ENCODE measurements at places on chromosomes 6 and 20.

DNA sequence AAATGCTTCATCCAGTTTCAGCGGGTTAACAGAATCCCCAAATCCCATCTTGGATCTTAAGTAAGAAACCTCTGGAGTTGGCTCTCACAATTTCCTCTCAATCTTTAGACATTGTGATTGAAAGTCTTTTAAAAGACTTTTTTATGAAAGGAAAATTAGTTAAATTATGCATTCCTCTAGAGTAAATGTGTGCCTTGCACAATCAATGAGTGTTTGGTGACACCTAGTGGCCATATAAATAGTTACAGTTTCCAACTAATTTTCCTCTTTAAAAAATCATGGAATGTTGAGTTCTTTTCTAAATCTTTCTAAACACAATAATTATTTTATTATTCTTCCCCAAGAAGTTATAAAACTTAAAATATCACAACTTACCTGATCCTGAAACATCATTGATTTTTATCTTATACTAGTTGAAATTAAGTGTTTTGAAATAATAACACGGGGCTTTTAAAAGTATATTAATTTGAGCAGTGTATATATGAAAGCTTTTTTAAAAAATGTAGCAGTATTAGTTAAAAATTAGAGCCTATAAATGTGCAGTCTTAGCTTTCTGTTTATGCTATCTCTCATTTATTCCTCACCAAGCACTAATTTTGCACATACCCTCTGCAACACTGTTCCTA lies 66.4 kb downstream of the PKHD1 start:
- DNase-seq: no peak

DNA sequence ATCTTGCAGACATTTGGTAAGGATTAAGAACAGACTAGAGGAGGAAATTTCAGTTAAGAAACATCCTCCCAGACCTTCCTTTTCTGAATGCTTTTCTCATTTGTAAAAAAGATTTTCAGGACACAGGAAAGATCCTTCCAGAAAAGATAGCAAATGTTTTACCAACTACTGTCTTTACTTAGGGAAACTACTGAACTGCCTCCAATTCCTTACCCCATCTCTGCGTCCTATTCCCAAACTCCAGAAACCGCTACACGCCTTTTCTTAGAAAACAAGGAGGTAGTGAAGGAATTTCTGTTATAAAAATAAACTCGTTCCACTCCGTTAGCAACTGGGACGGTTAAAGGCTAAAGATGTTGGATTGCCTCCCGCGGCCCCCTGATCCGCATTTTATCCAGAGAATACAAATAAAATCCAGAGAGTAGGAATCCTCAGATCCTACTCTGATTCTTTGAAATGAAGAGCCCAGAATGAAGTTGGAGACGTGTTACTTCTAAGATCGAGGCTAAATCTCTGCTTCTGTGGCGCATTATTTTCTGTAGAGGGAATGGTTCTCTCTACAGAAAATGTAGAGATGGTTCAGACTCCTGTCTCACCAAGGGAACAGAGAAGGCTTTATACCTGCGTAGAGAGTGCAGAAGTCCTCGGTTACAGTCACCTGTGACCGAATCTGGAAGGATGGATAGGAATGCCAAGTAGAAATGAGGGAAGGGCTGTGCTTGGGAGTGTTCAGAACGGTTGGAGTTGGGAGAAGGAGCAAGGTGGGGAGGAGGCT lies 133.0 kb downstream of the GPX5 start:
- no peak for DNase-seq

GRCh38 chr6:82178759-82179112 lies 68.8 kb downstream of the IBTK start:
- DNase-seq: no peak

DNA sequence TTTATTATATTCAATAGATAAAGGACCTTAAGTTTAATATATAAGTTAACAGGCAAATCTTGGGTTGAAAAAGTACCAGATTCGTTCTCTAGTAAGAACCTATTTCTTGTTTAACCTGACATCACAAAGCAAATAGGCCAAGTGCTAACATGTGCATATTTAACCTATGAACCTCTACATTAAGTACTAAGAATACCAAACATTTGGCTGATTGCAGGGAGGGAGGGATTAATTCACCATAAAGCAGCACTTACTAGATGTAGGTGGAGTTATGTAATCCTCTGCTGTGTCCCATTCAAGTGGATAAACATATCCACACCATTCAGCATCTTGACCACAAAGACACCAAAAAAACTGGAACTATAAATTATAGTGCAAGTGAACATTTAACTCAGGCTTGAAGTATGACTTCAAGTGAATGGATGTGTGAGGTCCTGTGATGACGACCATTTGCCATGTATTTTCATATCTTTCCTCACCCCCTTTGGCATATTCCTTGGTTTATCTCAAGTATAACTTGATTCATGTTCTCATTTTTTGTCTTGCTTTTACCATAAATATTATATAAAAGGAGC lies 10.2 kb downstream of the STX11 start:
- no peak for DNase-seq

DNA sequence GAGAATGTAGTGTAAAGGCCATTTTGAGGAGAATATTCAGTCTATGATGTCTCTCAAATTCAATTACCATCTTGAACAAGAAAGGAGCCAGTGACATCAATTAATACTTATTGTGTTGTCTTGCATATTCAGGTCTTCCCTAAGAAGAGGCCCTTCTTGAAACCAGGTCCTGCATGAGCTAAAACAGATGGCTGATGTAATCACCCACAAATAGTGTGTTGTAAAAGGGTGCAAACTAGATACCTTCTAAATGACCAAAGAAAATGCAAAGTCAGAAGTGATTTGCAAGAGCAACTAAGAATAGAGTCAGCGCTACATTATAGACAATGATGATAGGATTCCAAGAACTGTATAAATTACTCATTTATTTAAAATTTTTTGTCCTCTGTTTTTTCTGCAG lies 97.0 kb downstream of the BTBD3 start:
- no peak for DNase-seq

DNA sequence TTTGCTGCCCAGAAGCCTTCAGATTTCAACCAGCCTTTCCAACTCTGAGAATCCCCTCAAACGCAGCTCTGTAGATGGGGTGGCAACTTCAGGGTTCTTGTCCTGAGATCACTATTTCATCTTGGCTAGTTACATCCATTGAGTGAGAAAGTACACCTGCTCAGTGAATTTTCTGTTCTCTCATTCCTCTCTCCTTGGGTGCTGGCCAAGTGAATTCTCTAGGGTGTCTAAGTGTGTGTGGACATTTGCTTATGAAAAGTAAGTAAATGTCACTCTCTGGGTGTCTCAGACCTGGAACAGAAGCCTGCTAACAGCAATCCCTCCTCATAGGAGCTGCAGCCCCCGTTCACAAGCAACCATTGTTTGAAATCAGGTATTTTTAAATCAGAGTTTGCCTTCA lies 3.8 kb downstream of the RIN2 start:
- no peak for DNase-seq

DNA sequence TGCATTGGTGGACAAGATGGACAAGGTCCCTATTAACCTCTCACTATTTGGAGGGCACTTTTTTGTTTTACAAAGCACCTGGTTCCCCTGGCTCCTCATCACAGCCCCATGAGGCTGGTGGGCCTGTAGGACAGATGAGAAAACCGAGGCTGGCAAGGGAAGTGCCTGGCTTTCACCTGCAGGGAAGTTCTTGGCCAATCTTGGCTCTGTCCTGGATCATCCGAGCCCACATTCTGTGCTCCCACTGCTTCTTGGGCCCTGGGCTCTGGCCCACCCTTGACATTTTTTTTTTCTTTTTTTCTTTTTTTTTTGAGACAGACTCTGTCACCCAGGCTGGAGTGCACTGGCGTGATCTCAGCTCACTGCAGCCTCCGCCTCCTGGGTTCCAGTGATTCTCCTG lies 14.7 kb downstream of the SLC13A3 start:
- no peak for DNase-seq

DNA sequence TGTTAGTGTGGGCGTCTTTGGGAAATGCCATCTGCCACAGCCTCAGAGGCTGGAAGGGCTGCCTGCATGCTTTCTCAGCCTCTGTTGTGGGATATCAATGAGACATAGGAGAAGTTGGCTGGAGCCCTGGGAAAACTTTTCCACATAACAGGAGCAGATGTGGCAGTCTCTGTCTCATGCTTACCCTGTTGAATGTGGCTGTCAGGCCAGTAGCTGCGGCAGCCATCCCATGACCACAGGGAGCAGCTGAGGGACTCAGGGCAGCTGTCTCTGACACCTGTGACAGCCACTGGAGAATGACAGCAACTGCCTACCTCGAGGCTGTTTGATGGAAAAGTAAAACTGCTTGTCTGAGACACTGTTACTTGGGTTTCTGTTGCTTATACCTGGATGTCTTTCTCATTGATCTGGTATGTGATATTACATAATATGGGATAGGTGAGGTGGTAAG lies 64.4 kb downstream of the TULP4 start:
- no peak for DNase-seq

DNA sequence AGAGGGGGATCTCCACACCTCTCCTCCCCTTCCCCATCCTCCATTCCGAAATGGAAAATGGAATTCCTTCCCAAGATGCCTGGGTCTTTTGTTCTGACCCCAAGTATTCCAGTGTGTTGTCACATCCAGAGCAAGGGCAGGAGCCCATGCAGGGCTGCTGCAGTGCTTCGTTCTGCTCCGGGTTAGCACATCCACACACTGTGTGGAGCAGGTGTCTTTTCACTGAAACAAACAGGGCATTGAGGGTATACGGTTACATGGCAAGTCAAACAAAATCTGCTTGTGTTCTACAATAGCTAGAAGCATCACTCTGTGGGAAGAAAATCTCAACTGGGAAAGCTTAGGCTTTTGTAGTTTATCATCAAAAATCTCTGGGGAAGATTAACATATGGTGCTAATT lies 56.9 kb downstream of the LYRM2 start:
- DNase-seq: no peak

DNA sequence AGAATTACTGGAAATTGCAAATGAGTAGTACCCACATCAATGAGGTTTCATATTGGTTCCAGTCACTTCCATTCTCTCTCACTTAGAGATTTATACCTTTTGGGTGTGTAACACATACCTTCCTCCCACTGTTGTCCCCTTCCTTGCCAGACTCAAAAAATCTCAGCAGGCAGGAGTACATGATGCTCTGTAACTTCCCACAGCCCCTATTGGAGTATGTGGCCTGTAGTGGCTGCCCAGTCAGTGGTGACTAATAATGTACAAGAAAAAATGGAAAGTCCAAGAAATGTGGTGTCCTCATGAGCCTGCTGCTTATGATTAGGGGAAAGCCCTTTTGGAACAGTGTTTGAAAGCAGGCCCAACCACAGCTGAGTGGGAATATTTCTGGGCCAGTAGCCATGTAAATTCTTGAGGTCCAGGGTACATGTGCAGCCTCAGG lies 312.0 kb downstream of the ZFAND3 start:
- DNase-seq: no peak

- no peak for DNase-seq
These were observed 17.3 kb downstream of the GABRR2 start for GRCh38 chr6:89297695-89298351.

GRCh38 chr6:36050947-36051710 lies 23.5 kb downstream of the MAPK14 start:
- no peak for DNase-seq

DNA sequence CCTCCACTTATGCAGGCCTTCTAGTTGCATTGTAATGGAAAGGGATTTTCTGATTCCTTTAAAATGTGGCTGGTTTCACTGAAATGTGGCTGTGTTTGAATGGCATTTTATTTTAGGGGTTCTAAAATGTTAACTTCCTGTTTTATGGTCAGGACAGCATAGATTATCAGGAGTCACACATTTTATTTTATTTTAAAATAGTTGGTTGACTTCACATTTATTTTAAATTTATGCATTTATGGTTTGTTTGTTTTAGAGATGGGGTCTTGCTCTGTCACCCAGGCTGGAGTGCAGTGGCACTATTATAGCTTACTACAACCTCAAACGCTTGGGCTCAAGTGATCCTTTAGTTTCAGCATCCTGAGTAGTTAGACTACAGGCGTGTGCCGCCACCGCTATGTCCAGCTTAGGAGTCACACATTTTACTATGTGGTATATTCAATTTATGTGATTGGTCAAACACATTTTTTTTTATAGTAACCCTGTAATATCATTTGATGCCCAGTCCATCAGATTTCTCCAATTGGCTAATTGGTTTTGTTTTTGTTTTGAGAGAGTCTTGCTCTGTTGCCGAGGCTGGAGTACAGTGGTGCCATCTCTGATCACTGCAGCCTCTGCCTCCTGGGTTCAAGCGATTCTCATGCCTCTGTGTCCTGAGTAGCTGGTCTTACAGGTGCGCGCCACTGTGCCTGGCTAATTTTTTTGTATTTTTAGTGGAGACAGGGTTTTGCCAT lies 2.3 kb downstream of the DTD1 start:
- DNase-seq: no peak

GRCh38 chr6:145055567-145055966 lies 679.8 kb downstream of the EPM2A start:
- no peak for DNase-seq

DNA sequence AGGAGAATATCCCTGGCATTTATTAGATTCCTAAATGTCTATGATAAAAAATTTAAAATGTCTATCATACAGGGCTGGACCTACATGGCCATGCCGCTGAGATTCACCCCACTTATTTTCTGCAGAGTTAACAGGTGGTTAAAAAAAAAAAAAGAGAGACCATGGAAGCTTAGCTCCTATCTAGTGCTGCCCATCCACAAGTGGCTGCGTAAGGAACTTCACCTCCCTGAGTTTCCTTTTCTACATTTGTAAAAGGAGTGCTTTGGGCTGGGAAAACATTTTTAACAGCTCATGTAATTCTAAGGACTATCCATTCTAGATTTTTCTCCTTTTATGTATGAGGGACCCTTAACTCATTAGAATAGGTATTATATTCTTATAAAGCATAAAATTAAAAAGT lies 534.1 kb downstream of the MMUT start:
- DNase-seq: no peak

- DNase-seq: no peak
These were observed 135.5 kb upstream of the TNFAIP3 start for GRCh38 chr6:137731600-137731959.

DNA sequence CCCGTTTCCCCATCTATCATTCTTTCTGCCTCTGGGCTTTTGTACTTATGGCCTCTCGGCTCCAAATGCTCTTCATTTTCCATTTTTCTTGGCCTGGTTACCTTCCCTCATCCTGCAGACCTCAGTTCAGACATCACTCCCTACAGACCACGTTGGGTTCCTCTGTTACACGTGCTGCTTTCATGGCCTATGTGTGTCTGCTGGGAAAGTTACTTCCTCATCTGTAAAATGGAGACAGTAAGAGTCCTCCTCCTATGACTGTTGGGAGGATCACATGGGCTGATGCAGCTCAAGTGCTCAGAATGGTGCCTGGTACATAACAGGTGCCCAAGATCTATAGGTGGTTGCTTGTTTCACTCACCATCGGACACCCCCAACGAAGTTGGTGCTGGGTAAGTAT lies 13.5 kb downstream of the KCNK17 start:
- DNase-seq: no peak

GRCh38 chr6:160030103-160030502 lies 61.2 kb downstream of the IGF2R start:
- no peak for DNase-seq

GRCh38 chr6:87700397-87701343 lies 1.4 kb downstream of the AKIRIN2 start:
- DNase-seq: no peak

DNA sequence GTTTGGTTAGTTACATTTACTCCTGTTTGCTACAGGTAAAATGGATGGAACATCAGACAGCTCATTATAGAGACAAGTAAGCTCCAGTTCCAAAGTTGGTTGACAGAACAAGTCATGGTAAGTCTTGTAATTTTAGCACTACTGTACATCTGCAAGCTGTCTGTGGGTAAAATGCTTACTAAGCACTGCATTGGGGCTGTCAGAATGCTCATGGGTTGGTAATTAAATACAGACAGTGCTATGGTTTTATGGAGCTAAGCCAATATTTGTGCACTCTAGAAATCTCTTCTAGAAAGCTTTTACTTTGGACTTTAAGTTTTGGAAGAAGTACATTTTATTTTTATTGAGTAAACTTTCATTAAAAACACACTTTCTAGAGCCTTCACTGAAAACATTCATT lies 419.2 kb upstream of the MMS22L start:
- no peak for DNase-seq
